Upper lobe of left lung (tissue), 6 donors: ENCODE measurements at places on chromosomes 13 and 19. TPM values are rescaled to one million over a fixed set of nuclear protein-coding genes. Genes with fewer than 3 reads are reported as not detected.

- no peaks in the 10 kb centered on the region for H3K36me3 ChIP-seq
- DNase-seq = no peak
- no peak overlapping the region for H3K4me3 ChIP-seq
- no peak overlapping the region for H3K27ac ChIP-seq
These were observed 193.9 kb downstream of the RBM26 start for GRCh38 chr13:79212064-79212619.

GRCh38 chr13:36673838-36674326, at the start of gene SERTM1:
SERTM1 (plus strand) TSS chr13:36674020; CDS start chr13:36695079, 21,059 bp downstream.
- H3K27ac ChIP-seq = no peak within 1 kb of the TSS
- DNase-seq = no peak
- H3K27me3 ChIP-seq = peaks cover 13% of the 10 kb centered on the region
- no peaks in the 10 kb centered on the region for H3K36me3 ChIP-seq

DNA sequence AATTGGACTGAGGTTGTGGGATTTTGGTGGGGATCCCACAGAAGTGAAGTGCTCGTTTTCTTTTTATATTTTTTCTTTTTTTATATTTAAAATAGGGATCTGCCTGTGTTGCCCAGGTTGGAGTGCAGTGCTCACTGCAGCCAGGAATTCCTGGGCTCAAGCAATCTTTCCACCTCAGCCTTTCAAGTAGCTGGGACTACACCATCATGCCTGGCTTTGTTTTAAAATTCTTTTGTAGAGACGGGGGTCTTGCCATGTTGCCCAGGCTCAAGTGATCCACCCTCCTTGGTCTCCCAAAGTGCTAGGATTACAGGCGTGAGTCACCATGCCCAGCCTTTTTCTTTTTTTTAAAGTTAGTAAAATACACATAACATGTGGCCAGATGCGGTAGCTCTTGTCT, 20.6 kb downstream of the CRTC1 start:
- peaks cover 18% of the 10 kb centered on the region for H3K4me1 ChIP-seq
- no peak for DNase-seq
- no peak overlapping the region for H3K27ac ChIP-seq
- no peaks in the 10 kb centered on the region for H3K36me3 ChIP-seq

DNA sequence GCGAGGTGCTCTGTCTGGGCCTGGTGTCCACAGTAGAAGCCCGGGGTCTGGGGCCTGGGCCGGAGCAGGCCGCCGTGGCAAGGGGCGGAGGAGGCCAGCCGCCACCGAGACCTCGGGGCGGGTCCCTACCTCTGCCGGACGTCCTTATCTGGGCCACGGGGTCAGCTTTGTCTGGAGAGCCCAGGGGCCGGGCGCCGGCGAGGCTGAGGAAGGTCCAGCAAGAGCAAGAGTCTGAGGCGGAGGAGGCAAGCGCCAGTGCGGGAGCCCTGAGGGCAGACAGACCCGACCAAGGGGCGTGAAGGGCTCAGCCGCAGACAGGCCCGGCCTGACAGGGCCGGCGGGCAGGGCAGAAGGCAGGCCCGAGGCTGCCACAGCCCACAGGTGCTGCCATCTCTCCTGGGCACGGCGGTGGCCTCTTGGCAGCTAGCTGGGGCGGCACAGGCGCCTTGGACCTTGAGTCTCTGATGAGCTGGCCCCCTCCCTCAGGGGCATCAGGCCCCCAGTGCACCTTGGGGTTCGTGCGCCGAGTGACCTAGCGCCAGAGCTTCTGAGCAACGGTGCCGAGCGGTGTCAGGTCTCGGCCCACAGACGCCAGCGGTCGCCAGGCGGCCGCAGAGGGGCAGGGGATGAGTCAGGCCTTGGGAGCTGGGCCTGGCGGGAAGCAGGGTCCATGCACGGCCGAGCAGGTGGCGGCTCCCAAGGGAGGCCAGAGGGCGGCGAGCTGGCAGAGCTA, 19.1 kb upstream of the AKAP8 start:
- H3K4me3 ChIP-seq = no peak overlapping the region
- no peak overlapping the region for H3K27ac ChIP-seq
- H3K4me1 ChIP-seq = peaks cover 5% of the 10 kb centered on the region

Gene PSMD8
- total RNA-seq = 125 TPM

Gene ZNF829
- total RNA-seq = 1.8 TPM

Gene HSPB6
- 35.6 TPM for total RNA-seq

Gene ZNF700
- total RNA-seq = 11.2 TPM

Gene ZNF229
- 1.4 TPM for total RNA-seq
